ENCODE measurements at places on chromosomes 3 and 15.

- no peak for DNase-seq
Measured at GRCh38 chr3:126684218-126684751, 19.8 kb upstream of the CHCHD6 start.

- DNase-seq, result no peak
Measured at GRCh38 chr15:61049028-61049427, 180.1 kb downstream of the RORA start.

DNA sequence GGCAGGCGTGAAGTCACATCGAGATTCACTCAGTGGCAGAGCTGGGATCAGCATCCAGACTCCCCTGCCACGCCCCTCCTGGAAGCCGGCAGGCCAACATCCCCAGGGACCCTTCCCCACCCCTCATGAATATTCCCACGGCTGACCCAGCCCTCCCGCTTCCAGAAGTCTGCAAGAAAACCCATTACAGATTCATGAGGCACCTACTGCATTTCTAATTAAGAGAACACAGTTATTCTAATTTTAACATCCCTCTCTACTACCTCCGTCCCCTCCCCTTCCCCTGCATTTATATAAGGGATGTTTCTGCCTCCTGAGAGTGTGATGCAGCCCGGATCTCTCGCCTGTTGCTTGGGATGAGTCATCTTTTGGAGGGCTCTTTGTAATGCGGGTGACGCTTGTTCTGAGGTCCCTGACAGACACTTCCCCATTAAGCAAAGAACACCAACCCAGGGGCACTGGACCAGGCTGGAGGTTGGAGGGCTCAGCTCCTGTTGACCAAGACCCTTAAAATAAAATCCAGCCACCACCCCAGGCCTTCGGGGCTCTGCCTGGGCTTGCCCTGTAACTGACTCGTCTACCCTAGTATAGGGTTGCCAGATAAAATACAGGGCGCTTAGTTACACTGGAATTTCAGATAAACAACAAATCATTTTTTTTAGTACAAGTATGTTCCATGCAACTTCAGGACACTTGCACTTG is 118.7 kb downstream of the NUP210 start:
- DNase-seq, result no peak

GRCh38 chr15:76512971-76513370 is 176.4 kb downstream of the ISL2 start:
- no peak for DNase-seq

DNA sequence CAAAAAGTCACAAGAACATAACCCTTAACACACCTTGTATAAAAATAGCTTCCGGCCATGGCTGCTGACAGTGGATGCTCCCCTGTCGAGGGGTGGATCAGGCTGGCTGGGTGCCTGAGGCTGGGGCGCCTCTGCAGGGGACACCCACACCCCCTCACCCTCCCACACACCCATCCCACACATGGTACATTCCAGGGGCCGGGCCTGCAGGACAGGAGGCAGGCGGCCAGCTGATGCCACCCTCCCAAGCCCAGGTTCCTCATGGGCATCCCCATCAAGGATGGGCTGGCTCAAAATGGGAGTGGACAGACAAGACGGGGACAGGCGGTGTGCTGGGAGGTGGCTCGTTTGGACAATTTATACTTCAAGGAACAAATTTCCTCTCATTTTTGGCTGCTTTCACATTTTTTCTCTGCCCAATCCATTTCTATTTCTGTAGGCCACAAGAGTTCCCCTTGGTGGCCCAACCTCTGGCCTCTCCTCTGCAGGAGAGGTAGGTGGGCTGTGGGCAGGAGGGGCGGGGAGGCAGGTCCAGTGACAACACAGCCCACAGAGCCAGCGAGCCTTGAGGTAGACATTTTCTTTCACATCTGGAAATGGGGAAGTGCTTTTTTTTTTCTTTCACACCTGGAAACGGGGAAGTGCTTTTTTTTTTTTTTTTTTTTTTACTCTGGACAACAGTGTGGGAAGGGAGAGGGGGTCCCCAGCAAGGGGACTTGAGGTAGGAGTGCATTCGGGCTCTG is 23.3 kb downstream of the RNU5B-1 start:
- DNase-seq, result no peak

GRCh38 chr3:63364495-63364894 is 86.4 kb downstream of the SYNPR start:
- DNase-seq, result no peak

DNA sequence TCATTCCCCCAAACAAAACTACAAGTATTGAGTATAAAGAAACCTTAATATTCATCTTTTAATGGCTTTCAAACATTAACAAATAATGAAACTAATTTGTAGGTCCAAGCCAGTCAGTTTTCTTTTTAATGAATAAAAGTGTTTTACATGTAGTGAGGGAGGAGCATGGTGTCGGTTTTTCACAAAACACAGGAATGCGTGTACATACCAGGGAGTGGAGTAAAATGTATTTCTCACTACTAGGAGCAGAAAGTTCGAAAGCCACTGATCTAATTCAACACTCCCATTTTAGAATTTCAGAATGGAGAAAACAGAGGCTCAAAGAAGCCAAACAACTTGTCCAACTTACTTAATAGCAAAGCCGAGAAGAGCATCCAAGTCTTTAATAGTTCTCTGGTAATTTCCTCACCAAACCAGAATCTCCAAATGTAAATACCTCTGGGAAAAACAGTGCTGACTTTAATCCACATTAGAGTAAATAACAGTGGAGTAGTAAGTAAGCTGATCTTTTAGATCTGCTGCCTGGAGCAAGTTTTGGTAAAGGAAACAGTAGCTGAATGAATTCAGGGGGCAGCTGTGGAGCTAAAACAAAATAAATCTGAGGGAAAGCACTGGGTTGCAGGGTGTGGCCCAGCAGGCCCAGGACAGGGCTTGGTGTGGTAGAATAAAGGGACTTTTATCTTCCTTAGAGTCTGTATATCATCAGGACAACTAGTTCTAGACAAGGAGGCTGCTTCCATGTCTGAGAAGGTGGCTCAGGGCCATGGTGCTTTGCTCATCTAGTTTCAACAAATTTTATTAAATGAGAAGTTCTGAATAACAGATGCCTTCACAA is 7.9 kb downstream of the ANP32A start:
- no peak for DNase-seq

- DNase-seq, result no peak
Measured at GRCh38 chr3:184222521-184222920, 6.9 kb upstream of the VWA5B2 start.

DNA sequence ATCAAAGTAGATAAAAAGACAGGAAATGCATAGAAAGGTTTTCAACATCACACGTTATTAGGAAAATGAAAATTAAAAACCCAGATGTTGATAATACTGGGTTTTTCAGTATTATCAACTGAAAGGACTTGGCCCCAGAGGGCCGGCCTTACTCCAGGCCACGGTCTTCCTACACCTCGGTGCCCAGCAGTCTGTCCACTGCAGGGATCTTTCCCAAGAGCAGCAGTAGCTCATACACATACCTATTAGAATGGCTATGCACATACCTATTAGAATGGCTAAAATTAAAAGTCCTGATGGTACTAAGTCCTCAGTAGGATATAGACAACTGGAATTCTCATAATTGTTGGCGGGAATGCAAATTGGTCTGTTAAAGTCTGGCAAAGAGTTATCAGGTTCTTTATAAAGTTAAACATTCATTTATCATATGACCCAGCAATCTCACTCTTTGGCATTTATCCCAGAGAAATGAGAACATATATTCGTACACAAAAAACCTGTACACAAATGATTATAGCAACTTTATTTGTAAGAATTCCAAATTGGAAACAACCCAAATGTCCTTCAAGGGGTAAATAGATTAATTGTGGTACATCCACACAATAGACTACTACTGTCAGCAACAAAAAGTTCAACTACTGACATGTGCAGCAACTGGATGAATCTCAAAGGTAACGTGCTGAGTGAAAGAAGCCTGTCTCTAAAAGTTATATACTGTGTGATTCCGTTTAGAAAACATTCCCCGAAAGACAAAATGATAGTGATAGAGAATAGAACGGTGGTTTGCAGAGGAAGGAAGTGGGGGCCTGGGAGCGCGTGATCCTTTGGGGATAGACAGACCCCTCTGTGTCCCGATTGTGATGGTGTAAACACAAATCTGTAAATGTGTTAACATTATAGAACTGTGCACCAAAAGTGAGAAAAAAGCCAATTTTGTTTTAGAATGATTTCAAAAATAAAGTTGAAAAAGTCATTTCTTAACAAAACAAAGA is 62.3 kb downstream of the MCTP2 start:
- peak; percentile 56 for DNase-seq

DNA sequence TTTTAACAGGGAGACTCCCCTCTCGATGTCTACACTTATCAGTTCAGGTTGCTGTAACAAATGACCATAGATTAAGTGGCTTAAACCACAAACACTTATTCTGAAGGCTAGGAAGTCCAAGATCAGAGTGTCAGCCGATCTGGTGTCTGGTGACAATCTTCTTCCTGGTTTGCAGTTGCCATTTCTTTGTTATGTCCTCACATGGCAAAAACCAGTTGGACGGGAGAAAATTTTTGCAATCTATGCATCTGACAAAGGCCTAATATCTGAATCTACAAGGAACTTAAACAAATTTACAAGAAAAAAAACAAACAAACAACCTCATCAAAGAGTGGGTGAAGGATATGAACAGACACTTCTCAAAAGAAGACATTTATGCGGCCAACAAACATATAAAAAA is 116.9 kb upstream of the FOXB1 start:
- DNase-seq, result no peak

- DNase-seq, result no peak
Measured at GRCh38 chr3:126184465-126185000, 4.1 kb upstream of the ALDH1L1 start.

DNA sequence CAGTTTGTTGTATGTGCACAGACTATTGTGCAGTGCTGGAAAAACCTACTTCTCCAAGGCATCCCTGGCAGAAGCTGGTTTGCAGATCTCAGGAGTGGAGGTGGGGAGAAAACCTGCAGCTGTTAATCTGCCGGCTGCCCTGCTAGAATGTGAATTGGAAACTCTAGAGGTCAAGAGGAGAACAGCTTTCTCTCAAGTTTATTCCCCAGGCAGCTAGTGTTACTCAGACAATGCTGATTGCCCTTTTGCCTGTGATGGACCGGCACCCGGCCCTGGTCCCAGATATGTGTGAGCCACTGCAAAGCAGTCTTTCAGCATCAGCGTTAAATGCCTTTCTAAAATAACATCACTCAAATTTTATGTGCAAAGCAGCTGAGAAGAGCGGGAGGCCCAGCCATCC is 129.7 kb upstream of the TPM1 start:
- no peak for DNase-seq

DNA sequence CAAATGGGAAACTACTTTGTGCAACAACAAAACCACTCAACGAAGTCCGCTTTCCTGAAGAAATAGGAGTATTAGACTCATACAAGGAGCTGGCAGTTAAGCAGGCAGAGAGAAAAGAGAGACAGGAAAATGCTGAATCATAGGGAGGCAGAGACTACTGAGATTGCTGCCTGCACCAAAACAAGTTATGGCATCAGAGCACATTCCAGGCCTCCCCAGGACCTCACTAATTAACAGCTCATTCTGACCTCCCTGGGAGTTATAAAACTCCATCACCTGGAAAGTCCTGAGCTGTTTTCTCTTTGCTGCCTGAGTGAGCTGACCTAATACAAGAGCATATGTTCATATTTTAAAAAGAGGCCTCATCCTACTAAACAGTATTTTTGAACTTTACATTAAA is 741.0 kb downstream of the MCTP2 start:
- no peak for DNase-seq

GRCh38 chr3:53168175-53168923 is 7.3 kb downstream of the PRKCD start:
- no peak for DNase-seq

GRCh38 chr3:134959516-134959915 is 164.5 kb downstream of the EPHB1 start:
- DNase-seq, result no peak

GRCh38 chr15:58864602-58865424 is 68.7 kb downstream of the SLTM start:
- no peak for DNase-seq

DNA sequence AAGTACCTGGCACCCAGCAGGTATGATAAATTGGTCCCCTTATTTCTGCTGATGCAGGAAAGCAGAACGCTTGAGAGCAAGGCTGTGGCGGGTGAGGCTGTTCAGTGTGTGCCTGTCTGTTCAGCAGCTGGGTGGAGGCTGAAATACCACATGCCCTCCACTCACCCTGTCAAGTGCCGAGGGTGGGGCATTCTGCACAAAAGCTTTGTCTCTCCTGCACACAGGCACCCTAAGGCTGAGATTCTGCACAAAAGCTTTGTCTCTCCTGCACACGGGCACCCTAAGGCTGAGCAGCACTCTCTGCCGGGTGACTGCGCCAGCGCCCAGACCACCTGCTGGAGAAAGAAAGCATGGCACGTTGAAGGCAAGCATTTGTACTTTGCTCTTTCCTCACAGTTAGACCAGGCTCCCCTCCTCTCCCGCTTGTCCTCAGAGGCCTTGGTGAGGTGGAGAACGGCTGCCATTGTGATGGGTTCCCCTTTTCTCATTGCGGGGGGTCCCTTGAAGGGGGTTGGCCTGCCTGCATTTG is 97.5 kb downstream of the BDH1 start:
- DNase-seq, result no peak

GRCh38 chr15:26660241-26660640 is 112.6 kb downstream of the GABRB3 start:
- DNase-seq, result no peak

DNA sequence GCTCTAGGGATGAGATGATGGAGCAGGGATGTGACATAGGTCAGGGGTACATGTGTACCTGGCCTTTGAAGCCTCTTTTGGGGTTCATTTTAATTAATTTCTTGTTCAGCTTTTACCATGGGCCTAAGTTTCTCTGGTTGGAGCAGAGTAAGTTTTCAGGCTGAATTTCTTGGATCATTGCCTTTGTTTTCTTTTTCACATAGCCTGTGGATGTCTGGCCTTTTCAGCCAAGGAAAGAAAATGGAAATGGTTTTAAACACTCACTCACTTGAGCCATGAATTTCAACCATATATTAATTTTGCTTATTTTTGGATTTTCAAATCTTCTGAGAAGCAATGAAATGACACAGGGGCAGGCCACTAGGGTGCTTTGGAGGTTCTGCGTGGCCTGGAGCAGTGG is 30.2 kb downstream of the CACNA1D start:
- no peak for DNase-seq

- no peak for DNase-seq
Measured at GRCh38 chr15:99978426-99978825, 245.2 kb upstream of the LYSMD4 start.

- DNase-seq, result no peak
Measured at GRCh38 chr3:43155464-43156121, 49.7 kb upstream of the POMGNT2 start.

GRCh38 chr15:90222547-90222946 is 11.2 kb downstream of the CIB1 start:
- no peak for DNase-seq

DNA sequence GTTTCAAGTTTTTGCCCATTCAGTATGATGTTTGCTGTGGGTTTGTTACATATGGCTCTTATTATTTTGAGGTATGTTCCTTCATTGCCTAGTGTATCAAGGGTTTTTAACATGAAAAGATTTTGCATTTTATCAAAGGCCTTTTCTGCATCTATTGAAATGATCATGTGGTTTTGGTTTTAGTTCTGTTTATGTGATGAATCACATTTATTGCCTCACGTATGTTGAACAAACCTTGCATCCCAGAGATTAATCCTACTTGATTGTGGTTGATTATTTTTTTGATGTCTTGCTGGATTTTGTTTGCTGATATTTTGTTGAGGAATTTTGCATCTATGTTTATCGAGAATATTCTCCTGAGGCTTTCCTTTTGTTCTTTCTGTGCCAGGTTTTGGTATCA is 39.4 kb downstream of the TMCO5A start:
- DNase-seq, result no peak
